Activated naive CD4-positive, alpha-beta T cell (primary cell): ENCODE measurements at places on chromosomes 7 and 10.

DNA sequence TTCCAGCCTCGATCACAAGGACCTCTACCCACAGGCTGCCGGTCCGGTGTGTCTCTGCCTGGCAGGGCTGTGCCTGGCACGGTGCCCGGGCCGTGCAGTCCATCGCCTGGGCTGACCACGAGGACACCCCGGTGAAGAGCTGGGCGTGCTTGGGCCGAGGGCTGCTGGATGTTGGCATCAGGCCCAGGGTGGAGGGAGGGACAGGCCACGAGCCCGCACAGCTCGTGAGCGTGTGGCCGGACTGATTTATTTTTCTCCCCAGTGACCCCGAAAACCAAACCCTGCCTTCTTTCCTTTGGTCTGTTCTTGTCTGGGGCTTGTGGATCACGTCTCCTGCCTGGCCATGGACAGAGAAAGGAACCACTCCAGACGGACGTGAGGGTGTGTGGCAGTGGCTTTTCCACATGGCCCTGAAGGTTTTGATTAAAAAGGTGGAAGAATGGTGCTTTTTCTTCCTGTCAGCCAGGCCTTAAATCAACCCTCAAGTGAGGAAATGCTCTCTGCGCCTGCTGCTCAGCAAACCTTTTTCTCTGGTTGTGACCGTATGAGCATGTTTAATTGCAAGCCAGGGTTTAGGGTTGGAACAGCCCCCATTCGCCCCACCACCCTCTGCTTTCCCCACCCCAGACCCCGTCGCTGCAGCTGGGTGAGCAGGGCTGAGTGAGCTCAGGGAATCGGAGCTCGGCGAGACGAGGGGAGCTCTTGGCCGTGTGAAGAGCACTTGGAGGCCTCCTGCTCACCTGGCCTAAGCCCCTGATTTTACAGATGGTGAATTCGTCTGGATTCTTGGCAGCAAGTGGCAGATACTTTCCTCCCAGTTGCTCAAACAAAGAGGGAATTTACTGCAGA lies 130.1 kb downstream of the RGS10 start:
- no peak for DNase-seq

GRCh38 chr10:3892440-3893425 lies 107.7 kb upstream of the KLF6 start:
- no peak for DNase-seq

DNA sequence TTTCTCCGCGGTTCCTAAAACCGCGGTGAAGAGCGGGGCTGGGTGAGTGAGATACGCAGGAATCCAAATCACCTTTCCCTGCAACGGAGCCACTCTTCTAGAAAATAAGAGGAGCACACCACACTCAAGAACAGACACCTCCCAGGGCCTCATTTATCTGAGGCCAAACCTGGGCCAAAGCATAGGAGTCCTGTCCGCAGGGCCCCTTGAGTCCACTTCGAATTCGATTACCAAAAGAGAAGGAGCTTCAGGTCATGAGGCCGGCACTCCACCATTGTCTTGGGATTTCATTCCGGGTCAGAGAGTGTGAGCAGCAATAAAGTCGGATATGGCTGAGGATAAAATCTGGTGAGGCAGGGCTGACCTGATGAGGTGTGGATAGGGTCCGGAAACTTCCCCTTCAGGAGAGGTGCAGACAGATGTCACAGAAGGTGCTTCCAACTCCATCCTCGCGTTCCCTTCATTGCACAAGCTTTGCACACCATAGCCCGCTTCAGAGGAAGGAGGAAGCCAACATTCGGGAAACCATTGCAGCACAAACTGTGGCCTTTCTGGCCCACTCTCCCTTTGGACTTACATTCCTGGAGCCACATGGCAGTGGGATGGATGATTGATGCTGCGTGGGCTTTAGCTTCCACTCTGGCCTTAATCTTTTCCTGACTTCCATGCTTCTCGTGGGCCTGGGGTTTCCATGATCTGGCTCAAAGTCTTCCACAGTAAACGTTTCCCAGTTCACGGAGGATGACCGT lies 27.2 kb upstream of the ZNF273 start:
- DNase-seq: no peak

DNA sequence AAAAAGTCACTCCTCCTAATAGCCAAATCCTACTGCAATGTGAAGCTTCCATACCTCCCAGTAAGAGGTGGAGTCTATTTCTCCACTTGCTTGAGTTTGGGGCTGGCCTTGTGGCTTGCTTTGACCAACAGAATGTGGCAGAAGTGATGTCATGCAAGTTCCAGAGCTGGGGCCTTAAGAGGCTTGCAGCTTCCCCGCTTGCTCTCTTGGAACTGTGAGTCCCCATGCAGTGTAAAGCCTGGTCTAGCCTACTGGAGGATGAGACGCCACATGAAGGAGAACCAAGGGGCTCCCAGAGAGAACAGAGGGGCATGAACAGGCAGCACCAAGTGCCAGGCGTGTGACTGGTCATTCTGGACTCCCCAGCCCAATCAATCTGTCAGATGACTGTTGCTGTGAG lies 58.6 kb upstream of the OPALIN start:
- DNase-seq: no peak

GRCh38 chr7:107118109-107118900 lies 50.5 kb upstream of the HBP1 start:
- no peak for DNase-seq

- DNase-seq: no peak
Measured at GRCh38 chr10:33240931-33241330, 93.5 kb downstream of the NRP1 start.

DNA sequence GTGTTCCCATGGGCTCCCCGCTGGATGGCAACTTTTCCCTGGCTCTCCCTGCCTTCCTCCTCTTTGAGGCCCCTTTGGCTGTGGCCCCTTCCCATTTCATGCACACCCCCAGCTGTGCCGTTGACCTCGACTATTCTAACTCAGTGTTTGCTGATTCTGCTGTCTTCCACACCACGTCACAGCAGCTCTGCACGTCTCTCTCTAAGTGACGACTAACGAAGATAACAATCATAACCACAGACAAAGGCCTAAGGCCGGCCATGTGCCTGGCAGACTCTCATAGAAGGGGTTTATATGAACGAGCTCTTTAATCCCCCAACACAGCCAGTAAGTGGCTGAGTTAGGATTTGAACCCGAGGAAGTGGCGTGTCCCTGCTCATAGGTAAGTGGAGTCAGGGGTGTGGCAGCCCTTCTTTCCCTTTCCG lies 151.5 kb upstream of the SHH start:
- no peak for DNase-seq

DNA sequence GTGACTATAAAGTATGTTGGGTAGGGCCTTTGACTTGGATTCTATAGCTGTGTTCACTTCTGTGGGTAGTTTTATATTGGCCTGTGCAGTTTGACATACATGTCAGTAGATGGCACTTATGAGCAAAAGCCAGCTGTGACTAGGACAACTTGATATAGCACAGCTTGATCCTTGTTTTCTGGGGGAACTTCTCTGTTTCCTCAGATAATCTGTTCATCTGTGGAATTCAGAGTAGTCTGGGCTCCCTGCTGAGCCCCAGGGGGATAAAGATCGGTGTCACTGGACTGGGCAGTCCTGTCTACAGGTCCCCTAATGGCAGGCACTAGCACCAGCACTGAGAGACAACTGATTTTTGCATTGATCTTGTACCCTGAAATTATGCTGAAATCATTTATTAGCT lies 25.4 kb downstream of the CYP2C9 start:
- DNase-seq: no peak

- no peak for DNase-seq
Measured at GRCh38 chr7:19215412-19215811, 70.2 kb upstream of the FERD3L start.

DNA sequence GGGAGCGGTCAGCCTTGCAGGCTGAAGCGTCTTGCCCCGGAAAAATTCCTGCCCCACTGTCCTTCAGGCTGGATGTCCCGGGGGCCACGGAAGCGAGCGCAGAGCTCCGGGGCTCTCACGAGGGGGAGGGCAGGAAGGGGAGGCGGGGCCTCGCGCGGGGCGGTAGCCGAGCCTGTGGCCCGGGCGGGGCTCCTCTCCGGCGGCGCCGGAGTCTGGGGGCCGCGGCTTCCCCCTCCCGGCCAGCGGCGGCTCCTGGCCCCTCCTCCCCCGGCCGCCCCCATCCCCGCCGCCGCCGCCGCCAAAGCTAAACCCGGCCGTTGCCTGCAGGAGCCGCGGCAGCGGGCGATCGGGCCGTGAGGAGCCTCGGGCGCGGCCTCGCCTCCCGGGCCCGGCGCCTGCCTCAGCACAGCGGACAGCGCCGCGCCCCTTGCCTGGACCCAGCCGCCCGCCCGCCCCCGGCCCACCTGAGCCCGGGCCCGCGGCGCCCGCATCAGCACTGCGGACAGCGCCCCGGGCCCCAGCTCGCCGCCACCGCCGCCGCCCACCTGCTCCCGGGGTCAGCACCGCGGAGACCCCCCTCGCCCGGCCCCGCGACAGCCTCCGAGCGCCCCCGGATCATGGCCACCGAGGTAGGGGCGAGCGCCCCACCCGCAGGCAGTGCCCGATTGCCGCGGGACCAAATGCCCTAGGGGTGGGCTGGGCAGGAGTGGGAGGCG lies at the start of gene GOLGA7B:
GOLGA7B (plus strand) TSS at position 157 of the 716 bp plus-strand sequence; CDS start at position 618, 461 bp downstream.
- DNase-seq: no peak
